ENCODE measurements at places on chromosomes 6 and 20. TPM values are rescaled to one million over a fixed set of nuclear protein-coding genes. Genes with fewer than 3 reads are reported as not detected.

Gene TFAP2B
- 25.3 TPM for total RNA-seq

DNA sequence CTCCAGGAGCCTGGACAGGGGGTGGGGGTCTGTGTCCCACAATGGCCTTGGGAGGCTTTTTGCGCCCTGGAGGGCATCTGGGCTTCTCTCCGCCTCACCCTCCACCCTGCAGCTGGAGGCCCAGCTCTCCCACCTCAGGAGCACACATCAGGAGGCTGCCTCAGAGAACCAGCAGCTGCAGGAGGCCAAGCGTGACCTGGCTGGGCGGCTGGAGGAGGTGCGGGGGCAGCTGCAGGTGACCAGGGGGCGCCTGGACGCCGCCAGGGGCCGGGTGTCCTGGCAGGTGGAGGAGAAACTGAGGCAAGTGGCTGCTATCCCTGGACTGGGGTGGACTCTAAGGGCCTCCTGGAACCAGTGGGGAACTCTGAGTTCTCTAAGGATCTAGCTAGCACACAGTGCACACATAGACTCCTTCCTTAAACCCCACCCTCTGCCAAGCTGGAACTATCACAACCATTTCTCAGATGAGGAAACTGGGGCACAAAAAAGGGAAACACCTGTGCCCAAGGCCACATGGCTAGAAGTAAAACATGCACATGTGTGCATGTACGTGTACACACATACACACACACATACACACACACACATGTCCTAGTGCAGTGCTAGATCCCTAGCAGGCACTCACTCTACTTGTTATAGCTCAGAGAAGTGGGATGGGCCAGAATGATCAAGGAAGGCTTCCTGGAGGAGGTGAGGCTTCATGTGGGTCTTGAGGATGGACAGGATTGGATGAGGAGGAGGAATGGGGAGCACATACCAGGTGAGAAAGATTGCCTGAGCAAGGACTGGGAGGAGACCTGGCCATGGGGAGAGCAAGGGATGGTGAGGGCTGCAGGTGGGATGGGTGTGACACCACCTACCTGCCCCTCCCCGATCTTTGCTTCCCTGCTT lies 22.9 kb downstream of the RAB44 start:
- H3K27me3 ChIP-seq, result no peaks in the 10 kb centered on the region
- no peaks in the 10 kb centered on the region for H3K36me3 ChIP-seq
- no peak overlapping the region for H3K4me3 ChIP-seq
- peaks cover 3% of the 10 kb centered on the region for H3K4me1 ChIP-seq

DNA sequence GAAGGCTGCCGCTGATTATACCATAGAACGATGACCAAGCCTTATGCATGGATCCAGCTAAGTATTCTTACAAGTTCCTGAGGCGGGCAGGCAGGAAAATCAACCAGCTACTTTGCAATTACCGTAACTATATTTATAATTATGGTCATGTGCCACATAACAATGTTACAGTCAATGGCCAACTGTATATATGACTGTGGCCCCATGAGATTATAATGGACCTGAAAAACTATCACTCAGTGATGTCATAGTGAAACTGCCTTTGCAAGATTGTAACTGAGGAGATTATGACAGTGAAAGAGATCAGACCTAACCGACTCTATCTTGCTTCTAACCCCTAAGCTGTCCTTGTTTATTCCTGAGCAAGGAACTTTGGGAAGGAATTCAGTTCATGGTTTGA lies 33.1 kb upstream of the FAM135A start:
- H3K4me1 ChIP-seq, result no peaks in the 10 kb centered on the region
- no peaks in the 10 kb centered on the region for H3K36me3 ChIP-seq
- H3K27me3 ChIP-seq, result no peaks in the 10 kb centered on the region

Gene QRSL1
- total RNA-seq, result 18.0 TPM

Gene C6orf52
- total RNA-seq, result 1.5 TPM

- H3K4me1 ChIP-seq, result no peaks in the 10 kb centered on the region
- H3K27ac ChIP-seq, result no peak overlapping the region
- no peak overlapping the region for H3K4me3 ChIP-seq
Measured at GRCh38 chr20:36519012-36519719, 22.2 kb upstream of the MYL9 start.

Measured in kidney (tissue), 22 donors.